ENCODE measurements at places on chromosomes 7 and 10.
A peak's percentile ranks its signal among the peaks of the same experiment; 100 is the strongest.

DNA sequence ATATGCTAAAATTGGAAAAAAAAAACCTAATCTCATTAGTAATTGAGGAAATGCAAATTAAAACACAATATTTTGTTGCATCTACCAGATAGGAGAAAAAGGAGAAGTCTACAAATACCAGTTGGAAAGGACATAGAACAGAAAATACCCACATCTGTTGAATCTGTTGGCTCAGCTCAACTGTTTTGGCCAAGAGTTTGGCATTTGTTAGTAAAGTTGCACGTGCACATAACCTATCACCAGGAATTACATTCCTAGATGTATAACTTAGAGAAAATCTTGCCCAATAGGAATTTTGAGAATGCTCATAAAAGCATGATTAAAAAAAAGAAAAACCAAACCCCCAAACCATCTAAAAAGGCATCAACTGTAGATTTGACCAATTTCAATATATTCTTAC is 282.1 kb upstream of the BMPER start:
- no peak for DNase-seq

GRCh38 chr10:34746094-34746493 is 69.0 kb downstream of the PARD3 start:
- no peak for DNase-seq

DNA sequence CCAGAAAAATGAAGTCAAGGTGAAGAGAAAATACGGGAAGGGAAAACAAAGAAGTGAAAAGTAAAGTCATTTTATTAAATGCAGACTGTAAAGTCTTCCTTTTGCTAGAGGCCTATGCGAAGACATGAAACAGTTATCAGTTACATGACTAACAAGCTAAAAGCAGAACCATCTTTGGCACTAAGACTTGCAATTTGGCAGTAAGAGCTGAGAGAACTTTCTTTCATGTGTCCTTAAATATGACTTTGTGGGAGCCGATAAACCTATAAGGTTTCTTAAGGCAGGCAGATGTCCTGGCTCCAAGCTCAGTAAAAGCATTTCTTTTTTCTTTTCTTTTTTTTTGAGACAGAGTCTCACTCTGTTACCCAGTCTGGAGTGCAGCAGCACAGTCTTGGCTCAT is 10.4 kb downstream of the ANLN start:
- no peak for DNase-seq

GRCh38 chr7:157964521-157964920 is 623.1 kb downstream of the PTPRN2 start:
- no peak for DNase-seq

GRCh38 chr7:3951316-3952055 is 650.4 kb downstream of the SDK1 start:
- no peak for DNase-seq

DNA sequence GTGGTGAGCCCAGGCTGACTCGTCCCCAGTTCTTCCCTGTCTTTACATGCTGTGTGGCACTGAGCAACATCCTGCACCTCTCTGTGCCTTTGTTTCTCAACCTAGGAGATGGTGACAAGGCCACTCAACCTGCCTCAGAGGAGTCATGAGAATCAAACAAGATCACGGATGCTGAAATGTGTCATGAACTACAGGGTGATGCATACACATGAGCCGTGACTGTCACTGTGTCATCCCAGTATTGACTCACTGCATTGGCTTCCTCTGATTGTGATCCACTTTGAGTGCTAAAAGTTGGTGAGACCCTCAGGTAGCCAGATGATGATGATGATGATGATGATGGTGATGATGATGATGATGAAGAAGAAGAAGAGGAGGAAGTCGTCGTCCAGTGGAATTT is 11.5 kb downstream of the C10orf71 start:
- no peak for DNase-seq

DNA sequence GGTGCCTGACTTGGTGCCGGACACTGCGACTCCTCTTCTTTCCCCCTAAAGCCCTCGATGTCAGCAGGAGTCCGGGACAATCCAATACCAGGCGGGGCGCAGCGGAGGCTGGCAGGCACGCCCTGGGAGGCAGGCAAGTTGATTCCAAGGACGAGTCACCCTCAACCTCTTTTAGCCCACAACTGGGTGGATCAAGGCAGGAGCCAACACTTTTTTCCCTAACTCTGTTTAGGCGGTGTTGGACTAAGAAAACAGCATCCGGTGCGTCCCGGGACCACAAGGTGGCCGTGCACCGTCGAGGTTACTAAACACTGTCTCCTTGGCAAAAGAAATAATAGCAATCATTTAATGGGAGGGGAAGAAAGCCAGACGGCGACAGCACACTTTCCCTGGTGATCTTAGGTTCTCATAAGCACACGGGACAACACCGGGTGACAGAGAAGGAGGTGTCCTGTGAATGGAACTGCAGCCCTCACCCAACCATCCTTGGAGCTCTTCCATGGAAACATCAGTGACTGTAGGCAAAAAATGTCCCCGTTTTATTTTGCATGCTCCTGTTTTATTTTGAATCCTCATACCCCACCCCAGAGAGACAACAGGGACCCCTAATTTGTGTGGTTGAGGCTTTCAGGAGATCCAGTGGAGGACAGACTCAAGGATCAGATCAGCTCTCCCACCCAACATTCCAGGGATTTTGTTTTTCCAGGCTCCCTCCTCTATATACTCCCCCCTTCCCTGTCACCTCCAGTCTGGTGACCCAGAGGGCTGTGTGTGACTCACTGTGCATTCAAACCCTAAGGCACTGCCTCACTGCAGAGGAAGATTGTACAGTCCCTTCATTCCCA is 1.3 kb upstream of the CALCR start:
- no peak for DNase-seq

DNA sequence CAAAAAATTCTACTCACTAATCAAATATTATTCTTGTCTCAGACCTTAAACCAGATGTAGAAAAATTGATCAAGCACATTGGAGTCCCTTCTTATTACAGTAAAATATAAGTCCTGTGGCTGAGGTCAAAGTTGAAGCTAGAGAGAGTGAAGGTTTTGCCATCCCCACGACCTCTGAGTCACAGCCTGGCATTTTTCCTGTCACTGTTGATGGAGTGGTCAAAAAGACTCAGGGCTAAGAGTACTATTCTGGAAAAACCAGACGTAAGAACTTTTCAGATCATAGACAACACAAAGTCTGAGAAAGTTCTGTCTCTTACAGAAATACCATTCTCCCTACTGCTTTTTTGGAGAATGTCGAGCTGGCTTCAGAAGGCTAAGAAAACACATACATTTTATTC is 323.7 kb upstream of the ANKRD30A start:
- DNase-seq: no peak

DNA sequence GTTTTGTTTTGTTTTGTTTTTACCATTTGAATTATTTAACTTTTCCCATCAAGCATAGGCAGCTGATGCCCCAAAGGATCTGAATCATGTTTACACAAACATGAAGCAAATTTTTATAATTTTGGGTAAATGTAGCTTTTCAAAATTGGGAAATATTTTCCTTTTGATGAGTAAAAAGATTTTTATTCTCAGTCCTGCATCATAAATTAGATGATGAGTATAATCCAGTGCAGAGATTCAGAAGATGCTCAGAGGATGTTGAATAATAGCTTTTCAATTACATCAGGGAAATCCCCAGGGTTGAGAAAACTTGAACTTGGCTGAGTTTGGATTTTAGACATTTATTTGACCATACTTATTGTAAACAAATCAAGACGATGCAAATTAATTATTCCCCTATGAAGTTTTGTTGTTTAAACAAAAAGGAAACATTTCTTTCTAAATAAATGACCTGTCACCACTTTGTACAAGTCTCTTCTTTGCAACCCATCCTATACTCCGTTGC is 121.7 kb downstream of the FAM204A start:
- no peak for DNase-seq

GRCh38 chr10:102195296-102195870 is 30.7 kb upstream of the ELOVL3 start:
- no peak for DNase-seq

- no peak for DNase-seq
These were observed 8.4 kb downstream of the ABCB1 start for GRCh38 chr7:87592300-87592699.

DNA sequence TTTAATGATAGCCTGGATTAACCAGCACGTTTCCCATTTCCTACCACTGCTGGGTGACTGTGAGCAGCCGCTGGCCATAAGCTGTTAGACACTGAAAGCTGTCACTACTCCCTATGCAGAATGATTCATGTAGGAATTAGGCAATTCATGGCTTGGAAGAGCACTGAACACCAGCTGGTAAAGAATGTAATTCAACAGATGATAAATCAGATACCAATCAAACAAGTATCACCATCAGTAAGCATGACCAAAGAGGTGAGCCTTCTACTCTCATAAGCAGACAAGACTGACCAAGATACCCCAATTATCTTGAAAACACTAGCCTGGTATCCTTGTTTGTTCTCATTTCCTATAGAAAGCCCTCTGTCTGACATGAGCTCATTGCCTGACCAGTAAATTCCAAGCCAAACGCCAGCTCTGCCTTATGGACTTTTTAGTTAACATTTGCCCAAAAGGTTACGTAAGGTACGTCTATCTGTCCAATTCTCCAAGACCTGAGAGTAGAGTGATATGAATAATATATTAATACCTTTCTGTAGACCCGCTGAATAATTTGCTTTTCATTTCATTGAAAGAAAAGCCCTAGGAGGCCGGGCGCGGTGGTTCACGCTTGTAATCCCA is 127.7 kb downstream of the ELMO1 start:
- no peak for DNase-seq

DNA sequence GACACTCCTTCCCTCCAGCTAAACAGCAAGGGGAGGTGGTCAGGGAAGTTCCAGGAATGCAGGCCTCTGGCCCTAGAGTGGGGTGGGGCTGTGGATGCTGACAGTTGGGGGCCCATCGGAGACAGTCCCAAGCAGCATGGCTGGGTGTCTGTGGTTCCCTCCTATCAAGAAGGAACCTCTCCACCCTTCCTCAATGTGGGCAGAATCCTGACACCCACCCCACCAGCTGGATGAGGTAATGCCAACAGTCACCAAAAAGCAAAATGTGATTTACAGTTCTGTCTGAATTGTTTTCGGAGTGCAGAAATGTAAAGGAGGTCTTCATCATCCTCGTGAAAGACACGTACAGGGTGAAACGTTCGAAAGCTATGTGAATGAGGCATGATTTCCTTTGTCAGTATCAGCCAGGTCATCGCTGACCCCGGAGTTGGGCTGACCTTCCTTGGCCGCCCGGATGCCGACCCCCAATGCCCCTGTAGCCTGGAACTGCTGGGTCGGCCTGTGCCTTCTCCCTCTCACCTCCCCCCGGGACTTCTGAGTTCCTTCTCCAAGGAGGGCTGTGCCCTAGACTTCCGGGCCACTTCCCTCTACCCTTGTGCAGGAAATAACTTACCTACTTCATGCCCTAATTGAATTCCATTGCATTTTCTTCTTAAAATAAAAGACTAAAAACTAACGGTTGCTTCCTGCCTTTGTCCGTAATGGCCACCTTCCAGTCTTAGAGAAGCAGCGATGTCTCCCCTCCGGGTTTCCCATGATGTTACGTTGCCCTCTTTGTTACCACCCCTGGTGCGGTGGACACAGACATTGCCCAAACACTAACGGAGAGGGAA is 24.5 kb downstream of the FOXK1 start:
- DNase-seq: no peak

DNA sequence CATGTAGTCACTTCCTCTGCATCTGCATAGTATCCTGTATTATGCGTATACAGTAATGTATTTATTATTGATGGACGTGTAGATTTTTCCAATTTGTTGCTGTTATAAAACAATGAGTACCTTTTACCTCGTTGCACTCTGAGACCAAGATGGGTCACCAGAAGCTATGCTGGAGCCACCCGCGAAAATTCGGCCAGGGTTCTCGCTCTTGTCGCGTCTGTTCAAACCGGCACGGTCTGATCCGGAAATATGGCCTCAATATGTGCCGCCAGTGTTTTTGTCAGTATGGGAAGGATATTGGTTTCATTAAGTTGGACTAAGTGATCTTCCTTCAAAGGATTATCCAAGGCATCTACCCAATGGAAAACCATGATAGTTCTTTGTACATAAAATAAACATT is 1.0 kb downstream of the PSMC2 start:
- DNase-seq: no peak

- no peak for DNase-seq
These were observed 4.1 kb downstream of the NHLRC2 start for GRCh38 chr10:113858541-113858940.

DNA sequence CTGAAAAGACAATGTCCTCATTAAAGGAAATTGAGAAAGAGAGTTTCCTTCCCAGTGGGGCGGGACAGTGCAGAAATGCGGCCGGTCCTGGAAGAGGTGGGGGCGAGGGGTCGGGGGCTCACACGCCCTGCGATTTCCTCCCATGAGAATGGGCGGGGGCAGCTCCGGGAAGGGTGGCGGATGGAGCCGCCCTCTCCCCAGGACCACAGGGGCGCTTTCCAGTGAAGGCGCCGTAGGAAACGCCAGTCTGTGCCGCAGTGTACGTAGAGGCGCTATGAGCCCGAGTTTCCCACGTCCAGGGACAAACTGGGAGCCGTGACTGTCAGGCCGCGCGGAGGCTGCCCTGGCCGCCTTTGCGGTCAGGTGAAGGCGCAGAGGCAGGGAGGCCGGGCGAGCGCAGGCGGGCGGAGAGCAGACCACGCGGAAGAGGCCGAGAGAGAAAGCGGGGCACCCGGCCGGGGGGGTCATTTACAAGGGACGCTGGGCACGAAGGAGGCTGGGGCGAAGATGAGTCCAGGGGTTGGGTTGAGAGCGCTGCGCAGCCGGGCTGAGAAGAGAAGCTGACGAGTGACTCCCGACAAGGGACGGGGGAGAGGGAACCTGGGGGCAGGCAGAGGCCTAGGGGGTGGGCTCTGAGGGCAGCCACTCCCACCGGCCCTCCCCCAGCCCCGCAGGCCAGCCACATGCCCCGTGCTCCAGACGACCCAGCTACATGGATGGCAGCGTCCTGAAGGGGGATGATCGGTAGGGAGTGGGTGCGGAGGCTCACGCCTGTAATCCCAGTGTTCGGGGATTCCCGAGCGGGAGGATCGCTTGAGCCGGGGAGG is 45.0 kb downstream of the ALOX5 start:
- DNase-seq: peak; percentile 41

DNA sequence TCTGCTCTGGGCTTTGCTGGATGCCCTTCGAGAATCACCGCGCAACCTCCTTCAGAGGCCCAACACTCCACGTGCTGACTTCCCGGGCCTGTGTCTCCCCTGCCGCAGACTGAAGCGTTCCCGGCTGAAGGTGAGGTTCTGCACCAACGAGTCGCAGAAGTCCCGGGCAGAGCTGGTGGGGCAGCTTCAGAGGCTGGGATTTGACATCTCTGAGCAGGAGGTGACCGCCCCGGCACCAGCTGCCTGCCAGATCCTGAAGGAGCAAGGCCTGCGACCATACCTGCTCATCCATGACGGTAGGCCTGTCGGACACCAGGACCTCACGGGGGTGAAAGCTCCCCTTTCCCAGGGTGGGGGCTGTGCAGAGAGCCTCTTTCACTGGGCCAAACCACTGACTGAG is 22.4 kb downstream of the LHPP start:
- DNase-seq: no peak

DNA sequence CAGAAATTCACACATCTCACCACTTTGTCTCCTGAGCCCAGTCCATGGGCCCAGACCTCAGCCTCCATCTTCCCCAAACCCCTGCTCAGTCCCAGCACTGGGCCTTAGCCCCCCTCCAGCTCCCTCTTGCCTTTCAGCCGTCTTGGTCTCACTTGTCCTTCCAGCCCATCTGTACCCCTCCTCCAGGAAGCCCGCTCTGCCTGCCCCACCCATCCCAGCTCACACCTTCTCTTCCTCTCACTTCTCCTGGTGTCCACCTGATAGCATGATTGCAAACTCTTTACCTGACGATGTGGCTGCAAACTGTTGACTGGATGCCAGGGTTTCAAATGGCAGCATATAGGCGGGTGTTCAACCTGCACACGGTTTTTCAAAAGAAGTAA is 96.6 kb downstream of the RGS10 start:
- DNase-seq: no peak

- no peak for DNase-seq
These were observed 123.2 kb downstream of the TACC2 start for GRCh38 chr10:122112021-122112616.
